MCF 10A (cell line): ENCODE measurements at places on chromosomes 7 and 10. TPM values are rescaled to one million over a fixed set of nuclear protein-coding genes. Genes with fewer than 3 reads are reported as not detected.

SPAM1 gene
- total RNA-seq: not detected in 2 replicates

ANKRD7 gene
- not detected in 2 replicates for total RNA-seq

ATOH7 gene
- not detected in 2 replicates for total RNA-seq

C7orf57 gene
- 0.37 and 0.52 TPM in 2 replicates for total RNA-seq

CUL2 gene
- total RNA-seq: 30.7 and 30.9 TPM in 2 replicates

MARVELD1 gene
- total RNA-seq: 51.0 and 54.9 TPM in 2 replicates

KEL gene
- total RNA-seq: not detected in 2 replicates

VWDE gene
- 3.0 and 3.1 TPM in 2 replicates for total RNA-seq

ZSCAN25 gene
- 17.6 and 20.9 TPM in 2 replicates for total RNA-seq

P4HA1 gene
- 23.9 and 25.2 TPM in 2 replicates for total RNA-seq

CTTNBP2 gene
- total RNA-seq: 0.17 and 0.98 TPM in 2 replicates

ARID5B gene
- 10.9 and 12.2 TPM in 2 replicates for total RNA-seq

UCN3 gene
- not detected in 2 replicates for total RNA-seq

AGBL3 gene
- total RNA-seq: 1.1 and 1.8 TPM in 2 replicates
